Neural crest cell (in vitro differentiated cells): ENCODE measurements at places on chromosomes 16 and 17.

- DNase-seq, result no peak
These were observed 13.6 kb downstream of the ATPAF2 start for GRCh38 chr17:18025241-18025944.

DNA sequence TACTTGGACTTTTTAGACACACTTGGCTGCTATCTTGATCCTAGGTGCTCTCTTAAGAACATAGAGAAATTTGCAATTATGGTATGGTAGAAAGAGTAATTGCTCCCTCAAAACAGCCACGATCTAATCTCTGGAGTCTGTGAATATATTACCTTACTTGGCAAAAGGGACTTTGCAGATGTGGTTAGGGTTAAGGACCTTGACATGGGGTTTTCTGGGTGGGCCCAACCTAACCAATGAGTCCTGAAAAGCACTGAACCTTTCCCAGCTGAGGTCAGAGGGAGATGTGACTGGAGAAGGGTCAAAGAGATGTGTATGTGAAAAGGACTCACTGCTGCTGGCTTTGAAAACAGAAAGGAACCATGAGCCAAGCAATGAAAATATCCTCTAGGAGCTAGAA, 26.7 kb upstream of the MED13 start:
- DNase-seq, result no peak

DNA sequence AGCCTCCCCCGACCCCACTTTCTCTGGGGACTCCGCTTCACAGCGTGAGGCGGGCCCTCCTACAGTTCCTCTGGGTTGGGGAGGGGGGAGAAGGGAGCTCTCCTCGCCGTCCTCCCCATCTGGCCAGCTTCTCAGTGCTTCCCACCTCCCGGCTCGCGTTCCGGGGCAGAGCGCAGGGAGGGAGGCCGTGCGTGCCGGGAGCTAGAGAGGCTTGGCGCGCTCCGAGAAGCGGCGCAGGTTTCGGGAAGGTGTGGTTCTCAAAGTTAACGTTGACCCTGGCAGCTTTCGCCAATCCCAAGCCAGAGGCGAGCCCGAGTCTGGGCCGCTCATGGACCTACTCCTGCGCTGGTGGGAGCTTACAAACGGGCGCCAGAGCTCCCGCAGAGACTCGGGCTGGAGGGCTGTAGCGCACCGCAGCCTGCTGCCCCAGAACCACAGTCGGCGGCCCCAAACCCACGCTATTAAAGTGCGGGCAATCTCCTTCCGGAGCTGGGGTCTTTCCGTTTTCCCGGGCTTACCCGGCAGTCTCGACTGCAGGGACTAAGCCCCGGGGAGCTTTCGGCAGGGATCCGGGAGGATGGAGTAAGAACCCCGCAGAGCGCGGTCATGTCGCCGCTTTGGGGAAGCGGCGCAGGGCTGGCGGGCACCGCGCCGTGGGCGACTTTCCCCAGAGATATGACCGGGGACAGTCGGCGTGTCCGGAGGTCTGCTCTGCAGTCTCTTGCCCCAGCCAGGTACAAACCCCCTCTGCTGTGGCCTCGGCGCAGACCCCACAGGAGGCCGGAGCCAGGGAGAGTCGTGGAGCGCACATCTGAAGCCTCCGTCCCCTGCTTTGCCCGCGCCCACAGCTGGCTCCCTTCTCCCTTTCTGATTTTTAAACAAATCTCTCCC, 787 bp downstream of the CDH11 start:
- DNase-seq, result peak; percentile 25

GRCh38 chr16:48308535-48308934, 61.2 kb upstream of the ABCC11 start:
- DNase-seq, result no peak

GRCh38 chr17:1707107-1707506, 3.1 kb downstream of the TLCD2 start:
- no peak for DNase-seq

DNA sequence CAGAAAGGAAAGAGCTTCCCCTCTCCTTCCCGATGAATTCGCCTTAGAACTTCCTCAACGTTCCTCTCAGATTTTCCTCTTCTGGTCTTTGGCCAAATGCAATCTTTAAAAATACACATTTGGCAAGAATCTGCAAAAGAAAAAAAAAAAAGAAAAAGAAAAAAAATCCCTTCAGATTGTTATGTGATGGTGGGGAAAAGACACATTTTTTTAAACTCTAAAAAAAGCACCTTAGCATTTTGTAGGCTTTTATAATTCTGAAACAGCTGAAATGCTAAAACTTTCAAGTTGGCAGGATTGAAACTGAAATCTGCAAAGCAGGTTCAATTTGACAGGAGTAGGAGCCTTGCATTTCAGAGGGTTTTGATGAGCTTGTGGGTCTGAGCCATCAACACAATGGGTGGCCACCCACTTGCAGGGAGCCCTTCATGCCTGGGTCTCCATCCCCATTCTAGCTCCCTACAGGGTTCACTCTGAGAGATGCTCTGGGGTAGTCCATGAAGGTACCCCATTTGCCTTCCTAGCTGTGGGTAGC, 33.1 kb downstream of the CACNG3 start:
- no peak for DNase-seq

- DNase-seq, result no peak
These were observed 1.3 kb downstream of the PRM2 start for GRCh38 chr16:11274964-11275363.

DNA sequence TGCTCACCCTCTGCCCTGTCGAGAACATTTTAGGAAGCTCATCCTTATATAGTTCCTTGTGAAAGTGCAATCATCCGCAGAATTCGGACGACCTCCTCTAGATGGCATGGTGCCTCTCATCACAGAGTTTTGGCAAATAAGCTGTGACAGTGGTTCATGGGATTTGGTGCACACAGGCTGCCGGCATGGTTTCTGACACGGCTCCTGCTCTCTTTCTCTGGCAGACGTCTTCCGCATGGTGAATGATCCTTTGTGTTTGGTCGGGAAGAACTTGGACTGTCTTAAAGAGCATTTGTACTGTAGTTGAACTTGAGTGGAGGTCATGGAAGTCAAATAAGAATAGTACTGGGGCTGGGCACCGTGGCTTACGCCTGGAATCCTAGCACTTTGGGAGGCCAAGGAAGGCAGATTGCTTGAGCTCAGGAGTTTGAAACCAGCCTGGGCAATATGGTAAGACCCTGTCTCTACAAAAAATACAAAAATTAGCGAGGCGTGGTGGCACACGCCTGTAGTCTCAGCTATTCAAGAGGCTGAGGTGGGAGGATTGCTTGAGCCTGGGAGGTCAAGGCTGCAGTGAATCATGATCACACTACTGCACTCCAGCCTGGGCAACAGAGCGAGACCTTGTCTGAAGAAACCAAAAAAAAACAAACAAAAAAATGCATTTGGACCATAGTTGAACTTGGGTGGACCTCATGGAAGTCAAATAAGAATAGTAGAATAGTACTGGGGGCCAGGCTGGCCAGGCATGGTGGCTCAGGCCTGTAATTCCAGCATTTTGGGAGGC, 34.7 kb upstream of the NAT9 start:
- DNase-seq, result no peak

DNA sequence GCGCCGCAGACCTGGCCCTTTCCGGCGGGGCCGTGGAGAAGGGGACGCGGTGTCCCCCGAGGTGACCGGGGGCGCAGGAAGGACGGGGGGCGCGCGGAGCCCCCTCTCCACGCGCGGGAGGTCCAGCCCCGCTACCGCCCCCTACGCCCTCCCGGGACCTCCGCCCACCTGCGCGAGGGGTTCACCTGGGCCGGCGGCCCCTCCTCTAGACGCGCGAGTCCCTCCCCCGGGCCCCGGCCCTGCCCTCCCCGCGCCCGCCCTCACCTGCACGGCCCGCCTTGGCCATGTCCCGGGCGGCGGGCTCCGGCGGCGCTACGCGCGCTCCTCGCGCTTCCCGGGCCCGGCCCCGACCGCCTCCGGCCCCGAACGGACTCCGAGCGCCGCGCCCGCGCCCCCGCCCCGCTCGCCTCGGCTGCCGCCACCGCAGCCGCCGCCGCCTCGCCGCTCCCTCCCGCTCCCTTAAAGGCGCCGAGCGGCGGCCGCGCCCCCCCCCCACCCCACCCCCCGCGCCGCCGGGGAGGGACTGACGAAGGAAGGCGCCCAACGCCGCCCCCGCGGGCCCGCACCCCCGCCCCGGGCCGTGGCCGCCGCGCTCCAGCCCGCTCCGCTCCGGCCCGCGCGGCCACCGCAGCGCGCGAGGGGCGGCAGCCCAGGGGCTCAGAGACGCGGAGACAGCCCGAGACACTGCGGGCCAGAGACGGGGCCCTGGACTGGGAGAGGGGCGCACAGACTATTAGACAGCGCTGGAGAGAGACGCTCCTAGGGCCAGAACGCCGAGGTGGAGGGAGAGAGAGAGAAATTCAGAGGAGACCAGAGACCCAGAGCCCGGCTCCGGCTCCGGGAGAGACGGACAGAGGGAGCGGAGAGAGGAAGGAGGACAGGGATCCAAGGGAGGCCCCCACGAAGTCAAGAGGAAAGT, at the start of gene PITPNM3:
PITPNM3 (minus strand) TSS at position 435 of the 919 bp plus-strand sequence; CDS start at position 286, 149 bp downstream.
- DNase-seq, result no peak

DNA sequence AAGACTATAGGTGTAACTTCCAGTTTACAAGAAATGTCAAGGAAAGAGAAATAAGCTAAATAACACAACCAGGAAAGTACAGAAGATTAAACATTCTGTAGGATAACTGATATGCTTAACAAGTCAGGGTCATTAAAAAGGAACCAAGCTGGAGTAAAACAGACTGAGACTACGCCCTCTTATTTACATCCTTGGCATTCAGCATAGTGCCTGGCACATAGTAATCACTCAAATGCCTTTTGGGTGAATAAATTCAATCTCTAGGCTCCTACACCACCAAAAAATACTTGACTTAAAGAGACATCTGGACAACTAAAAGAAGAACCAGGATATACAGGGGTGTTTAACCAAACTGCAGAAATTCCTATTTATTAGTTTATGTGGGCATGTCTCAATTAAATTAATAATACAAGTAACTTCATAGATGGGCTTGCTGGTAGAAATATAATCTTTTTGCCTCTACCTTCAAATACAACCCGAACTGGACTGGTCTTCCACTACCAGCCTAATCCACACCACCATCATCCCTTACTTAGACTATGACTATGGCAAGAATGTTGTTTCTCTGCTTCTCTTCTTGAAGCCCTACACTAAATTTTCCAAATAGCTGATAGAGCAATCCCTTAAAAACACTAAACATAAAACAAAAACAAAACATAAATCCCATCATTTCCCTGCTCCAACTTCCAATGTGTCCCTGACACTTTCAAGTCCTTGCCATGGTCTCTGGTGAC, 47.7 kb upstream of the ULK2 start:
- no peak for DNase-seq

DNA sequence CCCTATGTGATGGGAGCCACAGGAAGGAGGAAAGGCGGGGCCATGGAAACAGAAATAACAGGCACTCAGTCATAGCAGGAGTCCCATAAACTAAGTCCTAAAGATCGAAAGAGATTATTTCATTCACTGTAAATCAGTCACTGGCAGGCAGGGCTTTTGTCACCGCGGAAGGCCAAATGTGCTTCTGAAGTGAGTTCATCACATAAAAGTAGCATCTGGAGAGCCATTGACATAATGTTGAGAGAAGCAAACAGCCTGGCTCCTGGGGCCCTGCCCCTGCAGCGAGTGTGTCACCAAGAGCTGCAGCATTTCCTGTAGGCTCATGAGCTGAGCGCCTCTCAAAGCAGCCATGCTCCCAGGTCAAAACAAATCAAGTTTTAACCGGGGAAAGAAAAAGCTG, 476.2 kb downstream of the HAPSTR1 start:
- DNase-seq, result no peak

- DNase-seq, result peak; percentile 90
These were observed at the start of gene HYDIN for GRCh38 chr16:71230122-71230845. Gene HYDIN (minus strand): TSS chr16:71230722. CDS start chr16:71186895, 43,827 bp downstream.

GRCh38 chr17:17824119-17824782, 12.5 kb downstream of the SREBF1 start:
- no peak for DNase-seq

DNA sequence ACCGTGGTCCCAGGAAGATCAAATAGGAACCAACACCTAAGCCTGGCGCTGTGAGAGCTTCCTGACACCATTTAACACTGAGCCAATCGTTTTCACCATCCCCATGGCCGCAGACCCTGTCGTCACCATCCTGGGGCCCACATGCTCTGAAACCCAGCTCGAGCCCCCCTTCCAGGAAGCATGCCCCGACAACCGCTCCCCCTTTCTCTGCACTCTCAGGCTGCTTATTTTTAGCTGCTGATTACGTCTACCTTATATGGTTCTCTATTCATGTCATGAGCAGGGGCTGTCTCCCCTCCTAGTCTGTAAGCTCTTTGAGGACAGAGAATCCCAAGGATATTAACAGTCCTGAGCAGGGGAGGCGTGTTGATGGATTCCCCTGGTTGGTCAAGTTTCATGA, 10.5 kb downstream of the SRL start:
- no peak for DNase-seq

- DNase-seq, result no peak
These were observed 9.8 kb downstream of the TRPV2 start for GRCh38 chr17:16425202-16425601.

GRCh38 chr17:17792551-17793377, 44.0 kb downstream of the SREBF1 start:
- DNase-seq, result no peak

GRCh38 chr17:71085238-71086033, 916.1 kb downstream of the KCNJ2 start:
- DNase-seq, result peak; percentile 36

- no peak for DNase-seq
These were observed 23.6 kb downstream of the ALOX12B start for GRCh38 chr17:8063761-8064534.

DNA sequence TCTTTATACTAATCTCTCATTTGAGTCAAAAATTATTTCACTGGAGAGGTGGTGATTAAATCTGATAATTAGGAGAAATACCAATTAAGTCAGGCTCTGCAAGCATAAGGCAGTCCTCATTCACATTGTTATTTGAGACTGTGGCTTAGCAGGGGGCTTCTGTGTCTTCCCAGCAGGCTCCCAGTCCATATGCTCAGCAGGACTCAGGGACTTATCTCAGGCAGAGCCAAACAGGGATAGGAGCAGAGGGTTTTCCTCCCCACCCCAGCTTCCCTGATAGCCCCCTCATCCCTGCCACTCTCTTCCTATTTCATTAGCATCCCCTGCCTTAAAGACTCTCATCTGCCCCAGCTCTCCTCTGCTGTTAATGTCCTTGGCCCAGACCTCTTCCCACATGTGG, 104.3 kb upstream of the DNAH9 start:
- DNase-seq, result no peak

GRCh38 chr17:9383826-9384225, 191.8 kb downstream of the STX8 start:
- DNase-seq, result no peak

DNA sequence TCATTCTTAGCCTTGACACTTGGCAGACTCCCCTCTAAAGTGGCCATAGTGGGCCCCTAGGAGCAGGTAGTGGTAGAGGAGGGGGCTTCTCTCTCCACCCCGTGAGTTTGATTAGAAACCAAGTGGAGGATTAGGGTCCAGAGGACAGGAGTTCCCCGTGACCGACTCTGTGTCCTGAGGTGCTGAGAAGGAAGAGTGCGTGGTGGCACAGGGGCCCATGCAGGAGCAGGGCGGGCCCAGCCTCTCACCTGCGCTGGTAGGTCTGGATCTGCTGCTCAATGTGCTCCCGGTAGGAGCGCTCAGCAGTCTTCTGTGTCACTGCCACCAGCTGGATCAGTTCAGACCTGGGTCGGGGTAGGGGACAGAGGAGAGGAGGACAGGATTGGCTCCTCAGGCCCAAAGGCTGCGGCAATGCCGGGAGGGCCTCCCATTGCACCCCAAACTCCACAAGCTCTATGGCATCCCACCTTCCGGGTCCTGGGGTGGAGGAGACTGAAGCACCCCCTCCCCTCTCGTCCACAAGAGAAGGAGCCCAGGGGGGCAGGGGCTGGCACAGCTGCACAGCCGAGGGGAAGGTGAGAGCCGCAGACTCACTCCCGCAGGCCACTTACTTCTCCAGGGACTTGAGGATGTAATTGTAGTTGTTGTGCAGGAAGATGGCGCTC, 6.2 kb downstream of the ZACN start:
- DNase-seq, result no peak

- DNase-seq, result no peak
These were observed 488 bp downstream of the HOXB9 start for GRCh38 chr17:48625495-48626244.
